ENCODE measurements at places on chromosomes 2 and 18.

DNA sequence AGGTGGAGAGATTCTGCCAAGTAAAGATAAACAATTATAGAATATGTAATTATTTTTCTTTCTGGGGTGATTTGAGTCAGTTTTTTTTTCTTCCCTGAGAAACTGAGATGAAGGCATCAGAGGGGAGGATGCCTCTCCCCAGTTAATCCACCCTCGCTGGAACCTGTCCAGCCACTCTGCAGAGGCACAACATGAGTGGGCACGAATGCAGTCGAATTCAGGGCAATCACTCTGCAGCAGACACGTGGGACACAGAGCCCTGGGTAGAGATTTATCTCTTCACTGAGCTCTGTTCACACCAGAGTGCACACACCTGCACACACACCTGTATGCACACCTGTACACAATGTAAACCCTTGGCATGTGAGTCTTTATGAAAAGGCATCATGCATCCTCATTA, 154.2 kb downstream of the DCDC2C start:
- DNase-seq: no peak

GRCh38 chr18:75377926-75378325, 49.6 kb downstream of the SMIM21 start:
- no peak for DNase-seq

DNA sequence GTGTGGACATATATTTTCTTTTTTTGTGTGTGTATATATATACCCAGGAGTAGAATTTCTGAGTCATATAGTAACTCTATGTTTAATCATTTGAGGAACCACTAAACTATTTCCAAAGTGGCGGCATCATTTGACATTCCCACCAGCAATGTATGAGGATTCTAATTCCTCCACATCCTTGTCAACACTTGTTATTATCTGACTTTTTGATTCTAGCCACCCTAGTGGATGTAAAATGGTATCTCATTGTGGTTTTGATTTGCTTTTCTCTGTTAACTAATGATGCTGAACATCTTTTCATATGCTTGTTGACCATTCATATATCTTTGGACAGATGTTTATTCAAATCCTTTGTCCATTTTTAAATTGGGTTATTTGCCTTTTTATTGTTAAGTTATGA, 120.3 kb downstream of the TGFA start:
- DNase-seq: no peak

GRCh38 chr2:37671009-37671815, at the start of gene CDC42EP3:
Gene CDC42EP3, minus strand, starts transcription at chr2:37671642. Its CDS starts 25,055 bp downstream, at chr2:37646587.
- peak; percentile 69 for DNase-seq

DNA sequence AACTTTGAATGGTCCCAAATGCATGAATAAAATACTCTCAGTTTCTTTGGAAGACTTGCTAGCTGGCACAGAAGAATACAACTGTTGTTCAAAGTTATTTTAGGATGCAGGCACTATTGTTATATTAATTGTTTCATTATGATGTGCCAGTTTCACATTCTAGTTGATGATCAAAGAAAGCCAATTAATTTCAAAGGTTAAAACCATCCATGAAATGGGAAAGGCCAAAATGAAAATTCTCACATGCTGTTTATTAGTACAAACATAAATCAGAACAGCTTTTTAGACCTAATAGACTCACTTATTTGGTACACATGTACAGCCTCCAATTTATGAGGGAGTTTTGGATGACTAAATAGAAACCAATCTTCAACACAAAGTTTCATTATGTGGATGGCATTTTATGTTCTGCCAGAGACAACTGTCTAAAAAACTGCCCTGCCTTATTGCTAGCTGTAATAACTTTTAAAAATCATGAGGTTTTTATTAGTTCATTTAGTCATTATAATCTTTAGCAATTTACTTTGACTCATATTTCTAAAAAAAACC, 42.2 kb downstream of the RFTN2 start:
- no peak for DNase-seq

DNA sequence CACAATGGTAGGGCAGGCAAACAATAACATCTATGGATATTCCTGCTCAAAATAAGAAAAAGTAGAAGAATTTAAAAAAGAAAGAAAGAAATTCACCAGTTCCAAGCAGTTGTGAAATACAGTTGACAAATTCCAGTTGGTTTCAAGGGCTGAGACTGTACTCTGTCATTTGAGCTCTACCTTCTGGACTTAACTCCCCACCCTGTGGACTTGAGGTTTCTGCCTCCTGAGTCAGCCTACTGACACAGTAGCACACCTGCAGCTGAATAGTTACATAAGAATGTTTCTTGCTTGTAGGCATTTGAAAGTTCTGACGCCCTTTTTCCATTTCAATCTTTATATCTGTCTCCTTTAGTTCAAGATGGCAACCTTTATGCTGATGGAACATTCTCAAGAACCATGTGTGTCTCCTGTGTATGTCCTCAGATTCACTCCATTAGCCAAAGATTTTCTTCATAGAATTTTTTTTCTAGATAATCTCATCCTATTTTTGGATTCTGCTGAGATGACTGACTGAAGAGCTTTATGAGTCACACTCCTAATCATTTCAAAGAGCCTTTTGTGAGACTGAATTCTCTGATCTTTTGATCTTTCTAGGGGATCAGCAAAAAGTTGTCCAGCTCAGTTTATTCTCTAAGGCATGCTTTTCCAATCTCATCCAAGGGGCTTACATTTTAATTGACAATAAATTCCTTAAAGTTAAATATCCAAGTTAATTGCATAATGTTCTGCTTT, 19.1 kb downstream of the NETO1 start:
- no peak for DNase-seq

DNA sequence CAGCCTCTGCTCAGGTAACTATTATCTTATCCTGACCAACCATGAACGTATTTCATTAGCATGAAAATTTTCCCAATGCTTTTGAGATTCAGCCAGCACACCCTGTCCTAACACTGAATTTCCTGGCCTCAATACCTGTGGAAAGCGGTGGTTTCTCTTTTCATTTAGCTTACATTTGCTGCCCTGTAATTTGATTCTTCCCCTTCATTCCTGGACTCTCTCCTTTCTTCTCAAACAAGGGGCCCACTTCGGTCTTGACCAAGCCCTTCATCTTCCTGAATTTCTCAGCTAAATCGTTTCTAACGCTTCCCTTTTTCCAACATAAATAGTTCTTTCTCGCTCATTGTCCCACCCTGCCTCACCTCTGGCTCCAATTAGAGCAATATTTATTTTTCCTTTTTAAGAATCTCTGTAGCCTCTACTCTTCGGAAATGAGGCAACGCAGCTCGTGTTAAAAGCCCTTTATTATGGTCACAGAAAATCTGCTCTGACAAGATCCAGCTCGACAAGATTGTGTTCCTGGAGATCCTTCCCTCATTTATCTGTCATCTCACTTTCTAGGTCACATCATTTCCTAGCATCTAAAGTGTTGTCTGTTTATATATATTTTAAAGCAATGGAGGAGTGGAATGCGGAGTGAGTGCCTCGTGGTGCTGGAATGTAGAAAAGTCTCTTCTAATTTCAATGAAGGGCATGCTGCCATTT, 49.5 kb upstream of the BCL11A start:
- no peak for DNase-seq

GRCh38 chr2:205133544-205133943, 548.8 kb upstream of the NRP2 start:
- peak; percentile 31 for DNase-seq

- DNase-seq: no peak
These were observed 131.0 kb downstream of the ATL2 start for GRCh38 chr2:38246105-38246504.

GRCh38 chr18:55522011-55522410, 66.0 kb downstream of the TCF4 start:
- DNase-seq: no peak

DNA sequence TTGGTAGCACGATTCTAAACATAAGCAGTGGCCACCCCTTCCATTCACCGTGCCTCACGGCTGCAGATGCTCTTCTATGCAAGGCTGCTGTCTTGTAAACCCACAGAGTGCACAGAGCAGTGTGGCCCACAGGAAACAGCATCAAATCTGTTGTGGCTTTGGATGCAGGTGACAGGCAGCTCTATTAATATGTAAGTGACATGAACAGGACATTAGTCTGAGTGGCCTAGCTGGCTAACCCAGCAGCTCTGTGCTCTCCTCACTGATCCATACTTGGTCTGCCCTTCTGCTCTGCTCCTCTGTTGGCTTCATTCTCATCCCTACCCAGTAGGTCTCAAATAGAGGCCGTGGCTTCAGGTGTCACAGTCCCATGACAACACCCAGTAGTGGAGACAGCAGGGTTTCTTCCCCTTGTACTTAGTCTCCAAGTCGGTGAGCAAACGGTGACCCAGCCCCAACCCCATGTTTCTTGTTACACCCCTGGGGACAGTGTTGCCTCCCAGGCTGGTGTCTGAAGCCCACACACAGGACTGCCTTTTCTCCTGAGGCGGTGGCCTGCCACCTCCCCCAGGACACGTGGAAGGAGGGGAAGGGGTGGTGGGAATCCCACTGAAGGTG, 5.8 kb downstream of the SH3RF3 start:
- no peak for DNase-seq

GRCh38 chr18:199214-199613, 40.9 kb downstream of the USP14 start:
- no peak for DNase-seq

DNA sequence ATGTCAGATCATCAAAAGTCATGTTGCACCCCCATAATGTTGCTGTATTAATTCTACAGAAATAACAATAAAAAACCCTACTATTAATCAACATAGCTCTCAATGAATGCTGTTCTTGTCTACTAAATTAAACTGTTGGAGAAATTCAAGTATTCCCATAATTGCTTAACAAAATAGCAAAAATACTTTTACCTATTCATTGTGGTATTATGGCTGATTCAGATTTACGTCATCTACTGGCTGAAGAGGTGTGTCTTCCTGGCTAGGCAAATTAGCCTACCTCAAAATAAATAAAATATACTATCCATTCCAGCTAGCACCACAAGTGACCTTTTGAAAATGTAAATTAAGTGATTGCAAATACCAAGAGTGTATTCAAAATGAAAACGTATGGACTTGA, 249.4 kb downstream of the MEIS1 start:
- DNase-seq: no peak

- DNase-seq: no peak
These were observed 4.5 kb upstream of the C18orf32 start for GRCh38 chr18:49491534-49491856.

DNA sequence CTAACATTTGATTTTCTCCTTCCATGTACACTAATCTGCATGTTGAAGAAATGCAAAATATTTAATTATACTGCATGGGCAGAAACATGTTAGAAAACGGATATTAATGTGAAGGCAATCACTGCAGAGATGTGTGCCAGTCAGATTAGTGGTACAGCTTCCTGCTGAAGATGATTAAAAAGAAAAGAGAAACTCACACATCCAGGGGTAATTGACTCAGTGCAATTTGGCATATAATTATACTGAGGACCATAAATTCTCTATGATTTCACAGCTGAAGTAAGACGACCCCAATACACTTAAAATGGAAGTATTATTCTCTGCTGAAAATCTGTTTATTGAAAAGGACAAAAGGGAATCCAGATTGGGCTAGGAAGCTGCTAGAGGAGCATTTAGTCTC, 243.4 kb downstream of the TGIF1 start:
- no peak for DNase-seq

DNA sequence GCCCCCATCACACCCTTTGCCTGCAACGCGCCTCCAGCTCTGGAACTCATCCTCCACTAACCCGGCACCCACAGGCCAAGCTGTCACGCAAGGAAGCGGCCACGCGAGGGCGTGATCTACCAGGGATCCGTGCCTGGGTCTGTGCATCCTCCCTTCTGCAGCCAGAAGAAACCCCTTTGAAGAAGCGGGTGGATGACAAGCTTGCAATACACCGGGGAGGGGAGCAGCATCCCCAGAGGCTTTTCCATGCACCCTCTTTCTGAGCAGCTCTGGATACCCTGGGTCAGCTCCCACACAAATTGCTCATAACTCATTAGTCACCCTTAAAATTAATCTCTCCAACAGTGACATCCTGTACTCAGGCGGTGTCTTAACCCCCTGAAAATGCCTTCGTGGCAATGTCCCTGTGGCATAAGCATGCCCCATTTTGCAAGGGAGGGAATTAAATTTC, 47.6 kb downstream of the PDCL3 start:
- DNase-seq: peak; percentile 77

- DNase-seq: no peak
These were observed 11.8 kb downstream of the RDH14 start for GRCh38 chr2:18548621-18549020.

- DNase-seq: no peak
These were observed 292.2 kb upstream of the CCDC68 start for GRCh38 chr18:55251254-55251971.

- DNase-seq: no peak
These were observed 73.4 kb downstream of the INPP4A start for GRCh38 chr2:98518101-98518500.

DNA sequence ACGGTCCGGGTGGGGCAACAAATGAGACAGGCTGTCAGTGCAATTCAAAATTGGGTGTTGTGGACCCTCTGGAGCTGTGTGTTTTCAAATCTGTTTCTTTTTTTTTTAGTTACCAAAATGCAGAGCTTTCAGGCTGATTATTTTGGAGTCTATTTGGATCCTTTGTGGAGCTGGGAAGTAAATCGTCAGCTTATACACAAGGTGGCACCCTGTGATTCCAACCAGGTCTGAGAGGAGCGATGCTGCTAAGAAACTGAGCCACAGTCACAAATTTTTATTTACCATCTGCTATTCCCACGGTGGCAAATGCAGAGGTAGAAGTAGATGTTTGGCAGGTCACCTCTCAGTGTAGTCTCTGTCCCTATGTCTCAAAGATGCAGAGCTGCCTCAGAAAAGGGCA, 3.8 kb upstream of the EPC2 start:
- DNase-seq: no peak

DNA sequence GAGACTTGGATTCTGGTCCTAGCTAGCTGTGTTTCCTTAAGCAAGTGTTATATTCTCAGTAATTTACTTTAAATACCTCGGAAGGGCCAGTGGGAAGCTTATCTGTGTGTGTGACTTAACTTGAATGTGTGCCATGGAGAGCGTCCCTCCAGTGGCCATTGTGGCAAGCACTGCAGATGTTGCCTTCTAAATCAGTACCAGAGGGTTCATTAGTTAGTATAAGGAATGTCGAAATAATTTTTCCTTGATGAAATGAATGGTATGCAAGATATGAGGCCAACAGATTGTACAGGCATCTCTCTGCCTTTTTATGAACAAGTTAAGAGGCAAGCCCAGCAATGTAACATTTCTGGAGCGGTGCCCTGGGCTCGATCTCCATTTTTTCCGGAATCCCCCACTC, 52.0 kb downstream of the FBXO36 start:
- no peak for DNase-seq
